ENCODE measurements at places on chromosomes 5 and 9.
A peak's percentile ranks its signal among the peaks of the same experiment; 100 is the strongest.

DNA sequence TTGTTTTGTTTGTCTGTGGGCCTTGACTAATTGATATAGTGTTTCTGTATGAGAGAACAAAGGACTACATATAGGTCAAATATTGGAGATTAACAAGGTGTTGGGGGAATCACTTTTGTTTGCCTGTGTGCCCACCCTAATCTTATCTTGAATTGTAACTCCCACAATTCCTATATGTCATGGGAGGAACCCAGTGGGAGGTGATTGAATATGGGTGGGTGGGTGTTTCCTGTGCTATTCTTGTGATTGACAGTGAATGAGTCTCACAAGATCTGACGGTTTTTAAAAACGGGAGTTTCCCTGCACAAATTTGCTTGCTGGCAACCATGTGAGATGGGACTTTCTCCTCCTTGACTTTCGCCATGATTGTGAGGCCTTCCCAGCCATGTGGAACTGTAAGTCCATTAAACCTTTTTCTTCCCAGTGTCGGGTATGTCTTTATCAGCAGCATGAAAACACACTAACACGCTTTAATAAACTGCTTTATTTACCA, 64.9 kb upstream of the HSPB3 start:
- DNase-seq: no peak

DNA sequence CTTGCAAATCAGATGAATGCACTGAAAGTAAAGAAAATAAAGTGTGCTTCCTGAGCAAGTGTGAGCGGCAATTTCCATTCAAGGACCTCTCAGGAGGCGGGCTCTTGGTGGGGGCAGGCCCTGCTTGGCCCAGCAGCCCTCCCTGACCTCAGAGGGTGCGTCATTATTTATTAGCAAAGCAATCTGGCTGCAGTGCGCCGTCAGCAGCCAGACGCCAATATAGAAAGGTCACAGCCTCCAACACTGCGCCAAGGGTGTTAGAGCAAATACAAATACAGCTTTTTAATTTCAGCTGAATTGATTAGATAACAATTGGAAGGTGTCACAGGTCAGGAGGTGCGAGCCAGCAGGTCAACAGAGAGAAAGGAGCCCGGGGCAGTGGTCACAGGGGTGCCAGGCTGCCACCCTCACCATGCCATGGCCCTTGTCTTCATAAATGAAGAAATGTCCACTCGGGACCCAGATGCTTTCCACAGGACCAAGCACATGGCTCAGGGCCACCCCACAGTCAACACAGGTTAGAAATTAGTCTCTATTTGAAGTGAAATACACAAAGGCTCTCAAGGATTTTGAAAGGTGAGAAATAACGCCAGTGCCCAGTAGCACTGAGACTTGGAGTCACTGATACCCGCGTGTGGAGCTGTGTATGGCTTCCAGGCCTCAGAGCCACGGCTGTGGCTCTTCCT, 309.8 kb downstream of the IRX2 start:
- DNase-seq: no peak

DNA sequence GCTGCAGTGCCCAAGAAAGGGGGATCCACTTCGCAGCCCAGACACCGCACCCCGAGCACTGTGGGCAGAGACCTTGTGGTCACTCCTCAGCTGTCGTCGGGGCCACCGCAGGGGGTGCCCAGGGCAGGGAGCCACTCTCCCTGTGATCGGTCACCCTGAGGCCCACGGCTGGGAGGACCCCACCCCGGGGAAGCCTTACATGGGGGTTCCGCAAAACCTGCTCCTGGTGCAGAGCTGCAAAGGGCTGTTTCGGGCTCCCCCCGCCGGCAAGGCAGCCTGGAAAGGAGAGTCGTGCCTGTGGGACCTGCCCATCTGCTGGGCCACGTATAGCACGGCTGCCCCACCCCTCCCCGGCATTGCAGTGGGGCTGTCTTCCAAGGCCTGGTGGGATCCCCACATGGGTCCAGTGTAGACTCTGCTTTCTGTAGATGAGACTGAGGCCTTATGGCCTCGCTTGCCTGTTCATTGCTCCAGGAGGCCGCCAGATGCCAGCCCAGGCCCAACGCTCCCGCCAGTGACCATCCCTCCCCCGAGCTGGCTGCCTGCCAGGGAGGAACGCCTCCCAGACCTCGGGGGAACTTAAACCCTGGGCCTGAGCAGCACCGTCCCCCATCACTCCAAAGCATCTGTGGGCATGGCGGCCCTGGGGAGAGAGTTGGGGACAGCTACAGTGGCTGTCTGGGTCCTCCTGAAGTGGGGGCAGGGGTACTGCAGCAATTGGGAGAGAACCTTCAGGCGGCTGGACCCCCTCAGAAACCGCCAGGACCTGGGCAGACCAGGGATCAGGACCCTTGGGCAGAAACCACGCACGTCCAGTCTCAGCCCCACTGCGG, 1.6 kb upstream of the DNLZ start:
- DNase-seq: no peak

DNA sequence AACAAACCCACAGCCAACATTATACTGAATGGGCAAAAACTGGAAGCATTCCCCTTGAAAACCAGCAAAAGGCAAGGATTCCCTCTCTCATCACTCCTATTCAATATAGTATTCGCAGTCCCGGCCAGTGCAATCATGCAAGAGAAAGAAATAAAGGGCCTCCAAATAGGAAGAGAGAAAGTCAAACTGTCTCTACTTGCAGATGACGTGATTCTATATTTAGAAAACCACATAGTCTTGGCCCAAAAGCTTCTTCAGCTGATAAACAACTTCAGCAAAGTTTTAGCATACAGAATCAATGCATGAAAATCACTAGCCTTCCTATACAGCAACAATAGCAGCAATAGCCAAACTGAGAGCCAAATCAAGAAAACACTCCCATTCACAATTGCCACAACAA, 333.7 kb upstream of the EDIL3 start:
- no peak for DNase-seq

GRCh38 chr9:21154018-21154608, 12.3 kb downstream of the IFNA21 start:
- no peak for DNase-seq

DNA sequence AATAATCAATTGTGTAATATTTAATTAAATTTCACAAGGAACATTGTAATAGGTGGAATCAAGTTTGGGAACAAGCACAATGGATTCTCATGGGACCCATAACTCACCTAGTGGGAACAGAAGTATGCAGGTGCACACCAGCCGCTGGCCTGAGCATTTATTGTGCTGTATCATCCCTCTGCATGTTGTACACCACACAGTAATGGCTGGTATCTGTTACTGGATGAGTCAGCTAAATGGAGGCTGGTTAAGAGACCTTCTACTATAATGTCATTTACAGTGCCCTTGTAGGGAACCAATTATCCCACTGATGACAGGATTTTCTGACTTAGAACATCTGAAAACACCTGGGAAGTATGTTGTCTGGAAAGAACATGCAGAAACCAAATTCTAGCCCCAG, 3.2 kb upstream of the MAP3K1 start:
- DNase-seq: no peak

GRCh38 chr9:107437716-107438115, 51.9 kb downstream of the KLF4 start:
- DNase-seq: no peak

DNA sequence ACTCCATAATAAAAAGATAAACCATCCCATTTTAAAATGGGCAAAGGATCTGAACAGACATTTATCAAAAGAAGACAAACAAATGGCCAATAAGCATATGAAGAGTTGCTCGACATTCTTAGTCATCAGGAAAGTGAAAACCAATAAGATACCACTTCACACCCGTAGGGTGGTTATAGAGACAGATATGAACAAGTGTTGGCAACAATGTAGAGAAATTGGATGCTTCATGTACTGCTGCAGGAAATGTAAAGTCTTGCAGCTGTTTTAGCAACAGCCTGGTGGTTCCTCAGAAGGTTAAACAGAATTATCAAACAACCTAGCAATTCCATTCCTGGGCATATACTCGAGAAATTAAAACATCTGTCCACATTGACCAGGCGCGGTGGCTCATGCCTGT, 42.5 kb downstream of the GTF3C4 start:
- DNase-seq: no peak

- peak; percentile 32 for DNase-seq
Observed at GRCh38 chr5:132065351-132065937, 5.0 kb downstream of the IL3 start.

DNA sequence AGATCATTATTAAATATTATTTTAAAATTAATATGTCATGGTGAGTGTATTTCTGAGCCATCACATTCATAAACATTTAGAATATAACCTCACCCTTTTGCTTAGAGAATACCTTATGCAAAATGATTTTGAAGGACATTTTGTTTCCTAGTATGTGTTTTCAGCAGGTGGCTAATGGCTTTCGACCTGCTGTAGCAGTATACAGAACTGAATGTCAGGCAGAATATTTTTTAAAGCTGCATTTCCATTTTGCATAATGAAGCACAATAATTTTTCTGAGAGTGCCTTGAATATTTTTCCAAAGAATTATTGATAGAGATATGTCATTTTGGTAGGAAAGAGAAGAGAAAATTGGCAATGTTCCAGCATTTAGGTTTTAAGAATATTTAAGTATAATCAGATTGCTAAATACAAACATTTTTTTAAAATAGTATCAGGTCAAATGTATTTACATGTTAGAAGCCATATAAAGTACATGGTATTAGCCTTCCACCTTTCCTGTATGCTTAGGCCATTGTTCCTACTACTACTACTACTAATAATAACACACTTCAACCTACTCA, 42.3 kb downstream of the PAM start:
- no peak for DNase-seq

DNA sequence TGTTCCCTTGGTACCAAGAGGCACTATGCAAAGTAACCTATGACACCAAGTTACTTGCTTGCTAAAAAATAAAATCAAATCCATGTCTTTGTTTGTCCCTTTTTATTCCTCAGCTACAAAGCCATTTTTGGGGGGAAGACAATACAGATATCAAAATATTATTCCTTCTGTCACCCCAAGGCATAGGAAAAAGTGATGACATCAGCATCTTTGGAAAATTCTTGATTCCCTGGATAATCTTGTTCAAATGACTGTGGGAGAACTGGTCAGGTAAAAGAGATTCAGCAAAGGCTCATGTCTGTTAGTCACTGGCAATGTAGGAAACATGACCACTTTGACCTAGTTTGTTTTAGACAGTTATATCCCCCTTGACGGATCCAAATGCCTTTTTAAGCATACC, 373.1 kb downstream of the MAT2B start:
- no peak for DNase-seq

- no peak for DNase-seq
Observed at GRCh38 chr5:109411627-109412026, 1.9 kb upstream of the PJA2 start.

DNA sequence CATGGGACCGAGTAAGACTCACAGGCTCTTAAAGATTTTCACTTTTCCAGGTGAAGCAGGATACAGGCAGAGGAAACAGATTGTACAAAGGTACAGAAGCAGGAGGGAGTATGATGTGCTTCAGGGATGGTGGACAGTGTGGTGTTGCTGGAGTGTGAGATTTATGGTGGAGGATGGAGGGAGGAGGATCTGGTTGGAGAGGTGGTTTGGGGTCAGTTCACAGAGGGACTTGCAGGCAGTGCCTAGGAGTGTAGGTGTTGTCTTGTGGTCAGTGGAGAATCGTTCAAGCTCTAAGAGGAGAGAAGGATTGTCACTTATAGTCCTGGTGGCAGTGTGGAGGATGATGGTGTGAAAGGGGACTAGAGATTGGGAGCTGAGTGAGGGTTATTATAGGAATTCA, 11.8 kb downstream of the RALGPS1 start:
- DNase-seq: no peak

GRCh38 chr5:61449804-61450492, 117.9 kb downstream of the ZSWIM6 start:
- DNase-seq: no peak

DNA sequence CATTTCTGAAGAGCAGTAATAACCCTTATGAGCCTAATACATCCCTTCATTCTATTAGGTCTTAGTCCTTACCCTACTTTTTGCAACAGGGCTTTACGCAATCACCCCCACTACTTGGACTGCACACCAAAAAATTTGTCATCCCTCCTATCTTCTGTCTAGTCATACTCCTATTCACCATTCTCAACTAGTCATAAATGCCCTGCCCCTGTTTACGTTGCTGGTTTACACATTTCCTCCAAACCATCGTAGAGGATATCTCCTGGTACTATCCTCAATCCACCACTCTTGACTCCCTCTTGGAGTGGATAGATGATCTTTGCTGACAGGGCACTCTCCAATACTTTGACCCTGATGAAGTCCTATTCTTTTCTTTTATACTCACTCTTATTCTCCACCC, 98.2 kb upstream of the CCNG1 start:
- DNase-seq: no peak

GRCh38 chr9:138105561-138106505, 228.3 kb downstream of the CACNA1B start:
- no peak for DNase-seq

DNA sequence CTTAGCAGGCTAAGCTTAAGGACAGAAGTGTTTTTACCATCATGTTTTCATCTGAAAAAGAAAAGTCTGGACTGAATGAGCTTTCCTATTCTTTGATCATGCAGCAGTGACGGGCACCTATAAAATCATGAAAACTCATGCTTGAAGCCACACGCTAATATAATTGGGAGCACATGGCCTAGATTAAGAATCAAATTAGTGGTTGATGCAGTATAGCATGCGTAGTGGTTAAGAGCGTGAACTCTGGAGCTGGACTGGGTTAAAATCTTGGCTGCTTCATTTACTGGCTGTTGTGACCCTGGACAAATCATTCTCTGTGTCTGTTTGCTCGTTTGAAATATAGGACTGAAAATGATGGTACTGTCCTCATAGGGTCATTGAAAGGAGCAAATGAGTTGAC, 49.9 kb upstream of the IL13 start:
- no peak for DNase-seq

DNA sequence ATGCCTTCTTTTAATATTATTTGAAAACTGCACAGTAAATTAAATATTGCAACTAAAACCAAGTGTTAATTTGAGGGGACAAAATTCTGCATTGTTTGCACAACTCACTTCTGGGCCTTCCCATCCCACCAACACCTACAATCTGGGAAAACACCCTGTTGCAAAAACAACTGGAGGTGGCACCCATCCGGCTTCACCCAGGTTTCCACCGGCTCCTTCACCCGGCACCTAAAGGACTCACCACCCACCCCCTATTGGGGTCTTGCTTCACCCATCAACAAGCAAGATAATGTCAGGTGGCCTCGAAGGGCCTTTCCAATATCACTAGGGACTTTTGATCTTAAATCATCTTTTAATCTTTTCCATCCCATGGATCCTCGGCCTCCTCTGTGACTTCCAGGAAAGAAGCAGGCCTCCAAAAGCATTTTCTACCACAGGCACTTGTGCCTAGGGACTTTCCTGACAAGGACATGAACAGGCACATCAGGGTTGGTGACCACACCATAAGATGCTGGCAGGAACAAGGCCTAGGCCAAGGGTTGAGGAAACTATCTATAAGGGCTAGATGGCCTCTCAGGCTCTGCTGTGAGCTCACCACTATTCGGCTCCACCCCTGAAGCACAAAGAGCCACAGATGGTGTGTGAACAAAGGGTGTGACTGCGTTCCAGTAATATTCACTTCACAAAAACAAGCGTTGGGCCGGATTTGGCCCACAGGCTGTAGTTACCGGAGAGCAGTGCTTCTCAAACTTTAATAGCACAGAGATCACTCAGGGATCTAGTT, 205.1 kb downstream of the AUH start:
- no peak for DNase-seq
